Cardiac muscle cell (in vitro differentiated cells and primary cell): ENCODE measurements at places on chromosomes 16 and 17. TPM values are rescaled to one million over a fixed set of nuclear protein-coding genes. Genes with fewer than 3 reads are reported as not detected.
A peak's percentile ranks its signal among the peaks of the same experiment; 100 is the strongest.

MRC2 gene
- 76.0 and 136 TPM in 2 replicates for total RNA-seq

GFER gene
- 52.8 and 53.5 TPM in 2 replicates for total RNA-seq

IL21R gene
- 0.04 TPM in 1 of 2 replicates, not detected in the other for total RNA-seq

KRT27 gene
- not detected in 2 replicates for total RNA-seq

VTN gene
- total RNA-seq: 4.3 and 5.2 TPM in 2 replicates

BRIP1 gene
- total RNA-seq: 3.1 and 9.2 TPM in 2 replicates

TBX6 gene
- 1.6 and 5.0 TPM in 2 replicates for total RNA-seq

ABCC12 gene
- total RNA-seq: 0.07 TPM in 1 of 2 replicates, not detected in the other

TTLL6 gene
- total RNA-seq: 0.03 TPM in 1 of 2 replicates, not detected in the other

BCL6B gene
- total RNA-seq: 0.11 and 1.7 TPM in 2 replicates

GRCh38 chr17:66459811-66460270, 157.4 kb downstream of the PRKCA start:
- no peak for DNase-seq

DNA sequence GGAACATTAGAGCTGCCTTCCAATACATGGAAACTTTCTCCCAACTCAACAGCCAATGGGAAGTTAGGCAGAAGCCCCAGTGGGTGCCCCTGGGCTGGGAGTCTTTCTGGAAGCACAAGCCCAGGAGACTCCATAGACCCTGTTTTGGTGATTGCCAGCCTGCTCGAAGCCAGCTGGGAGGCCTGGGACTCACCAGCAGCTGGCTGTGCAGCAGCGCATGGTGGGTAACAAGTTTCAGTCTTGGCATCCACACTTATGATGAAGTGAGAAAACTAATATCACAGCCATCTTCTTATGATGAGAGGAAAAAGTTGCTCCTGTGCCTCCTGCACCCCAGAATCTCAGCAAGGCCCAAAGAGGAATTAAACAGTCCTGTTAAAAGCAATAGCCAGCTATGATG, 522.5 kb upstream of the CDH5 start:
- no peak for DNase-seq

GRCh38 chr16:1863681-1864460, 8.1 kb downstream of the MEIOB start:
- peak; percentile 44 for DNase-seq

GRCh38 chr17:27743281-27743885, 56.9 kb downstream of the NOS2 start:
- DNase-seq: no peak

DNA sequence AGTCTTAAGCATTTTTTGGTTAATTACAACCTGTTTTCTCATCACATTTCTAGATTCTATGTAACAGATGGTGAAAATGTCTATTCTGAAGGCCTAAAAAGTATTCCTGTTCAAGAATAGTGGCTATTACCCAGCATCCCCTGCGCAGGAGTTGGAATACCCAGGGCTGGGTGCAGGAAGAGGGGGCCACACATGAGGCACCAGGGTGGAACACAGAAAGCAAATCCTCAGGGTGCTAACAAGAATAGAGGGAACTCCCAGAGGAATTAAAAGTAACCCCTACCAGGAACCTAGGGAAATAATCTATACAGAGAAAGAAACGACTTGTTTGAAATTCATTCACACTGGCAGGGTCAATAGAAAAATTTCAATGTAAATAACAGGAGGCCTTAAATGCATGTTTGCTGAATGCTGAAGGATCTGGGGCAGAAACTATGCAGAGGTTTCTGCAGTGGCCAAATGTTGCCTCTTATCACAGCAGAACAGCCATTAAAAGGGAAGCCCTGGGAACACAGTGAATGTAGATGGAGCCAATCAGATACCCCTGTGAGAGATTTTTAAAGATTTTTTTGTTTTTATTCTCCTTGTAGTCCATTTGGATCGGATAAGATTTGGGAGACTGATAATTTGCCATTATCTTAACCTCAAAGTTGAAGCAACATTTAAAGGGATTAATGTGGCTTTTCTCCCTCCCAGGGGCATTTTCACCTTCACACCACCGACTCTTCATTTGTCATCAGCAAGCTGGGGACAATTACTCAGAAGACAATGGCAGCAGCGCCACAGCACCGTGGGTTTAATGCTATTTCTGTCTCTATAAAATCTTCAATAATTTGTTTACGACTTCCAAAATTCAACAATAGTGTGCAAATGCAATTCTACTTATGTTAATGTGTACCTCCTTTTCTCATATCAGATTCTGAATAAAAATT, 196.0 kb upstream of the PSMD7 start:
- DNase-seq: no peak

GRCh38 chr17:82112181-82112913, 14.3 kb upstream of the FASN start:
- no peak for DNase-seq

- no peak for DNase-seq
Observed at GRCh38 chr17:9766970-9767369, 24.4 kb downstream of the DHRS7C start.

GRCh38 chr17:80279895-80280294, 19.2 kb downstream of the RNF213 start:
- DNase-seq: no peak

- DNase-seq: no peak
Observed at GRCh38 chr16:24773771-24774427, 44.4 kb downstream of the TNRC6A start.

DNA sequence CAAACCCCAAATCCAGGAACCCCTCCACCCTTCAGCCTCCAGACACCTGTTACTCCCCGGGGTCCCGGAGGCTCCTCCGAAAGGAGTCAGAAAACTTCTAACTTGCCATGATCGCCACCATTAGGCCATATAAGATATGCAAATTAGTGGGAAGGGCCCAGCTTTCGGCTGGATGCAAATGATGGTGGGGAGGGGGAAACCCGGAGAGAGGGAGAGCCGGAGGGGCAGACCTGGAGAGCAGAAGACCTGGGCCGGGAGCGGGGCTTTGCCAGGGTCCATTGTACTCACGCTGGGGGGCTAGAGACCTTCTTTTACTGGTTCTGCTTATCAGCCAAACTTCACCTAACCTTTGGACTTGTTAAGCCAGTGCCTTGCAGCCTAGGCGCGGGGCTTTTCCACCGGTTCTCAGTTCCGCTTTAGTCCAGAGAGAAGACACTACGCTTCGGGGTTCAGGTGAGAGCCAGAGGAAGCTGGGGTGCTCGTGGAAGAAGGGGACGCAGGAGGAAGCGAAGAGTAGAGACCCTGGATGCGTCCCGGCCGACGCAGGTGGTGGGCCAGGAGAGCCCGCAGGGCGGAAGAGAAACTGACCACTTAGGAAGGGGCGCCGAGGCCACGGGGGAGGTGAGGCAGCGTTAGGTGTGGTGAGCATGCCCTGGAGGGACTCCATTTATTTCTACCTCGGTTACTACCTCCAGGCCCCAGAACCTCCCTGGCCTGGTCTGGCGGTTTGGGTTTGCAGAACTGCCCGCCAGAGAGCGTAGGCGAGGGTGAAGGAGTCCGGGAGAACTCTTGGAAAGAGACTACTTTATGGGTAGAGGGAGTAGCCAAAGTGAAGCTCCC, at the start of gene HNF1B:
TSS of gene HNF1B (minus strand) at position 99 of the 840 bp plus-strand sequence. CDS start 175 bp downstream, outside the sequence.
- no peak for DNase-seq

DNA sequence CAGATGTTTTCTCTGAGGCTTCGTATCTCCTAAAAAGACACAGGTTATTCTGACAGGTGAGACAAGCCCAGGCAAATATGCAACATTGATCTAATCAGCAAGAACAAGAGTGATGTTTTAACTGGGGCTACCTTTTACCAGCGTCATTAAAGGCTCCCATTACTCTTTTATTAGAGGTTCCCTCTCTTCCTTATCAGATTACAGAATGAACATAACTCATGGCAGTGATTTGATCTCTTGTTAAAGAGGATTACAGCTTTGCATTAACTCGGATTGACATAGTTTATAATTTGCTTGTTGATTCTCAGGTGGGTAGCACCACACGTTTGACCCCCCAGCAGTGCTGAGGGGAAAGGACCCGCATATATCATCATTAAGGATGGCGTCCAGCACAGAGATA, 90.5 kb downstream of the AATF start:
- no peak for DNase-seq

DNA sequence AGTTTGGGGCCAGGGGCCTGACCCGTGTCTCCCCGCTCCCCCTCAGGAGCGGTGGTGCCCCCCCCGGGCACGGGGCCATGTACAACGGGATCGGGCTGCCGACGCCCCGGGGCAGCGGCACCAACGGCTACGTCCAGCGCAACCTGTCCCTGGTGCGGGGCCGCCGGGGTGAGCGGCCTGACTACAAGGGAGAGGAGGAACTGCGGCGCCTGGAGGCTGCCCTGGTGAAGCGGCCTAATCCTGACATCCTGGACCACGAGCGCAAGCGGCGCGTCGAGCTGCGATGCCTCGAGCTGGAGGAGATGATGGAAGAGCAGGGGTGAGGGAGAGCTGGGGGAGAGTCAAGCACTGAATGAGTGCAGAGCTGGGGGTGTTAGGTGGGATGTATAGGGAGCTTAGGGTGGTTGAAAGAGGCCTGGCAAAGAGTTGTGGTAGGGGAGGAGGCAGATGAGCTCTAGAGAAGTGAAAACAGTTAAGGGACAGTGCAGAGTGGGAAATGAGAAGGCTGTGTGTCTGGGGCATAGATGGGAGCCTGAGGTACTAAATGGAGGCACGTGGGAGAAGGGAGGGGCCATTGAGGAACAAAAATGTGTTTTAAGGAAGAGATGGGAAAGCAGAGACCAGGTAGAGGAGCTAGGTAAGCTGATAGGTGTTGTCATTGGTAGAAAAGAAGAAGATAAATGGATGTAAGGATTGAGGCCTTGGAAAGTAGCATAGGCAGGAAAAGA, 4.0 kb downstream of the SRRM2 start:
- DNase-seq: no peak

DNA sequence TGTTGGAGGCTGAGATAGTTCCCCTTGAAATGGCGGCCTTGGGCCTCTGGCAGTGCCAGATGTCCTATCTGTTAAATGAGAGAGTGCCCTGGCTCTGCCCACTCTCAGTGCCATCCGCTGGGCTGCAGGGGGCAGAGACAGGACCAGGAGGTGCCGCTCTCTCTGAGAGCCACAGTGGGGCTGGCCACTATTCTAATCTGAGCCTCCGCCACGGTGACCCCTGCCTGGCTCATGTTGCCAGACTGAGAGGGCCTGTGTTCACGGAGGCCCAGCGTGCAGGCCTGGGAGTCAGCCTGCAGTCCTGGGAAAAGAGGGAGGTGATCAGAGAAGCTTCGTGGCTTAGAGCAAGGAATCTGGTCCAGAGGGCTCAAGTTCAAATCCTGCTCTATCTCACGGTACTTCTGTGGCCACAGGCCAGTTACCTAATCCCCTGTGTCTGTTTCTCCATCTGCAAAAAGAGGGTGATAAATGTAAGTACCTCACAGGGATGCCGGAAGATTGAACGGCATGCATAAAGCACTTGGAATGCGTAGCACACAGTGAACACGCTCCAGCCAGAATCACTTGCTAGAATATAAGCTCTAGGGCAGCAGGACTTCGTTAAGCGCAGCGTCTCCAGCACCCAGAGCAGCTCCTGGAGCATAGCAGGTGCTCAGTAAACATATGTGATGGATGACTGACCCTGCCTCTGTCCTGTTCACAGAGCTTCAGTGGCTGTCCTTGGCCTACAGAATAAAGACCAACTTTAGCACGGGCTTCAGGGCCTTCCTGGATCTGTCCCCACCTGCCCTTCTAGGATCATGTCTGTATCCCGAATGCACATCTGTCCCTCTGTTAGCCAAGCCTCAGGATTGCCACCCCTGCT, 6.3 kb downstream of the ATP2A3 start:
- DNase-seq: no peak

- DNase-seq: peak; percentile 22
Observed at GRCh38 chr17:7837408-7838088, 3.5 kb downstream of the KDM6B start.

- no peak for DNase-seq
Observed at GRCh38 chr17:6544011-6544370, 12.4 kb downstream of the PITPNM3 start.

GRCh38 chr16:1917056-1917664, 1.1 kb downstream of the HS3ST6 start:
- no peak for DNase-seq

DNA sequence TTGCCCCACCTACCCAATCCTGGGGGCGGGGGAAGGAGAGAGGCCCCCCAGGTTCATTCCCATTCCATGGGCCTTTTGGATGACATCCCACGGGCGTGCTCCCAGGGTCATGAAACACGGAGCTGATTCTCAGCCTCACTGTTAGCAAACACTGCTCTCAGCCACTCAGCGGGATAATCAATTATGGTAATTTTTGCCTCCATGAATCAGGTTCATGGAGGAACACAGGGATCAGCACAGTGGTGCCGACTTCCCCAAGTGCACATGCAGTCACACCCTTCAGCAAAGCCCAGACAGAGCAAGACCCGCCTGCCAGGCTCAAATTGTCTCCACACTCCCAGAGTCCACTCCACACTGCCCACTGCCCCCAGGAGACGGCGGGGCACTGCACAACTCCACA, 164.6 kb downstream of the ENGASE start:
- DNase-seq: no peak
